ENCODE measurements at places on chromosomes 3 and 15.

DNA sequence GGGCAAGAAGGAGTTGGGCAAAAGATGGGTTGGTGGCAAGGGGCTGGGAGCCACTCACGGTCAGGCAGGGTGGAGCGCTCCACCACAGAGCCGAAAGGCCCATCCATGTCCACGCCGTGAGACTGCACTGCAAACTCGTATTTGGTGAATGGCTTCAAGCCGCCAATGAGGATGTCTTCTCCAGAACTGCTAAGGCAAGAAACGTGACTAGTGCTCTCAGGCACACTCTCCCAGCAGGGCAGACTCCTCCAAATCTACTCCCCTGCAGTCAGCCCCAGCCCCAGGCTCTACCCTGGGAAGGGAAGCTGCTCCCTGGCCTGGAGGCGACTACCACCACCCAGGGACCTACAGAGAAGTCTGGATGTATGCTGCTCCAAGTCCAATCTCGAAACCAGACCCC, 11.4 kb upstream of the IGDCC3 start:
- DNase-seq = no peak

GRCh38 chr3:15726881-15727280, 70.9 kb downstream of the ANKRD28 start:
- DNase-seq = no peak

- no peak for DNase-seq
Observed at GRCh38 chr3:46406788-46407611, at the start of the genes CCR5AS and CCRL2. Gene CCR5AS, minus strand, starts transcription at chr3:46407066. Gene CCRL2, plus strand, starts transcription at chr3:46407259. Its CDS starts 821 bp downstream, at chr3:46408080.

- no peak for DNase-seq
Observed at GRCh38 chr3:141448606-141449220, 38.1 kb upstream of the RASA2 start.

DNA sequence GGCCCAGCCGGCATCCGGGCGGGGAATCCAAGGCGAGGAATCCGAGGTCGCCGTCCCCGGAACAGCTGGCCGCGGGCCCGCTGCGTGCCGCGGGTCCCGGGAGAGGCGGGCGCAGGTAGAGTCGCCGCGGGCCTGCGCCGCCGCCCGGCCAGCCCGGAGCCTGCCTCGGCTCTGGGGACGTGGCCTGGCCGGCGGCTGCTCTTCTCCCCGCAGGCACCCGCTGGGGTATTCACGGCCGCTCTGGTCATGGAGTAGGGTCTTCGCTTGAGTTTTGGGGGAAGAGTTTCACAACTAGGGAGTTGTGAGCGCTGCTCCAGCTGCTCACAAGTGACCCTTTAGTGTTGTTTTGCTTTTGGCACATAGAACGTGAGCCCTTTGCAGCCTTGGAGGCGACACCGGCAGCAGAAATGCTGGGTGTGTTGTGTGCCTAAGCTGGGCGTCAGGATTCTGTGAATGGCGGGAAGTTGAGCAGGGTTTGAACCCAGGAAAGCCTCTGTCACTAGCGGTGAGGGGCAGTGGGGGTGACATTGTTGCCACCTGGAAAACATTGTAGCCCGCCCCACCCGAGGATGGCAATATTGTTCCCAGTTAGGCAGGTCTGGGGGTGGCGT, 4.0 kb downstream of the TRIM71 start:
- no peak for DNase-seq

- DNase-seq = no peak
Observed at GRCh38 chr3:52529376-52530333, 4.0 kb downstream of the NT5DC2 start.

DNA sequence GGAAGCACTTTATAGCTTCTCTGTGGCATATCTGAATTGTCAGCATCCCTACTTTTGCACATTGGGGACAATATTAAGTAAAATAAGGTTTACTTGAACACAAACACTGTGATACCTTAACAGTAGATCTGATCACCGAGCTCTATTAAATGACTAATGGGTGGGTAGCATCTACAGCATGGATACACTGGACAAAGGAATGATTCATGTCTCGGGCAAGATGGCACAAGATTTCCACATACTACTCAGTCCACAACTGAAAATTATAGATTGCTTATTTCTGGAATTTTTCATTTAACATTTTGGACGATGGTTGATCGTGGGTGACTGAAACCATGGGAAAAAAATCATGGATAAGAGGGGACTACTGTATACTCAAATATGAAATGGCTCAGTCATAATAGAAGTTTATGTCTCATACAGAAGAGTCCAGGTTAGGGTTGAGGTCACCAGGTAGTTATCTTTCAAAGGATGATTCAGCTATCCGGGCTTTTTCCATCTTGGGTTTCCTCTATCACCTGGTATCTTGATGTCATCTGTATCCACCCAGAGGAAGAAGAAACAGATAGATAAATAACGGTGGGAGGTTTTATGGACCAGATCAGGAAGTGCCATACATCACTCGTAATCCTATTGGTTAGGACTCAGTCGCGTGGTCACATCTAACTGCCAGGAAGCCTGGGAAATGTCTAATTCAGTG, 320.0 kb upstream of the RARB start:
- no peak for DNase-seq

DNA sequence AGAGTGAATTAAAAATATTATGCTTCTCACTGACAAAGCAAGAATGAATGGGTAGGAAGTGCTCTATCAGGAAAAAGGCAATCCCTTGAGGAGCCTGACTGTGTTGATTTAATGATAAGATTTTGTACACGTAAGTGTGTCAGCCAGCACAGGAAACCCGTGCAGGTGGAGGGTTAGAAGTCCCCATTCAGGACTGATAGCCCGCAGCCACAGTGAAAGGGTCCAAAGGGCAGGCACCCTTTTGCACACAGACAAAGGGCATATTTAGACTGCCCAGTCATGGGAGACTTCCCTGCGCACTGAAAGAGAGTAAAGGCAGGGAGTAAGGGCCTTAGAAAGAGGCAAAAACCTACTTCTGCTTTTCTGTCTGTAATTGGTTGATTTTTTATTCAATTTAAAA, 26.4 kb upstream of the SKIL start:
- no peak for DNase-seq

DNA sequence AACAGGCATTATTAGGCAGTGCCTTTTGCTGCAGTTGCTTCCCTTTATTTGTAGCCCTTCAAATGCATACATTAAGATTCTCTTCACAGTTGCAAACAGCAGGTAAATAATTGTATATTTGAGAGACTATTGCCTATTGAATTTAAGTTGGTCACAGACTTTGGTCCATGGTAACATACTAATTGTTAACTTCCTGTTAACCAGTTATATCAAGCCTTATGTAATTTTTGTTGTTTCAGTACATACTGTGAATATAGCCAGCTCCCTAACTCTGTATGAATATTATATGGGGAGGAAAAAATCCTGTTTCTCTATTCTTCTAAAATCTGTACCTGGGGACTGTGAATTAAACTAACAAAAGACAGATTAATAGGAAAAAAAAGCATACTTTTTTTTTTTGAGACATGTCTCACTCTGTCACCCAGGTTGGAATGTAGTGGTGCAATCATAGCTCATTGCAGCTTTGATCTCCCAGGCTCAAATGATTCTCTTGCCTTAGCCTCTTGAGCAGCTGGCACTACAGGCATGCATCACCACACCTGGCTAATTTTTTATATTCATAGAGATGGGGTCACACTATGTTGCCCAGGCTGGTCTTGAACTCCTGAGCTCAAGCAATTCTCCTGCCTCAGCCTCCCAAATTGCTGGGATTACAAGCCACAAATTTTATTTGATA, 53.2 kb downstream of the CHL1 start:
- DNase-seq = no peak

DNA sequence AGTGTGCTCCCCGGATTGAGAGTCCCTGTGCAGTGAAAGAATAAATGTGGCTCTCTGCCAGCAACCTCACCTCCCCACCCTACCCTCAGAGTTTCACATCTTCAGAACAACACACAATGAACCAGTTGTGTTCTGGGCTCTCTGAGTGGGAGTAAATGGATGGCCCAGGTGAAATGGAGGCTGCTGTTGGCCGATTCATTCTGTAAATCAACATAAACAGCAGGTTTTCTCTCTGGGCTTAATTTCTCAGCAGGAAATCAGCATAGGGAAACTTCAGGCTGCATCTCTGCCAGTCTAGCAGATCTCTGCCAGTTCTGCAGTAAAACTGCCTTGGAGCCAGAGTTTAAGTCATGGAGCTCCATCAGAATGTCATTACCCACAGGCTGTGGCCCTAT, 54.6 kb upstream of the FURIN start:
- DNase-seq = no peak

DNA sequence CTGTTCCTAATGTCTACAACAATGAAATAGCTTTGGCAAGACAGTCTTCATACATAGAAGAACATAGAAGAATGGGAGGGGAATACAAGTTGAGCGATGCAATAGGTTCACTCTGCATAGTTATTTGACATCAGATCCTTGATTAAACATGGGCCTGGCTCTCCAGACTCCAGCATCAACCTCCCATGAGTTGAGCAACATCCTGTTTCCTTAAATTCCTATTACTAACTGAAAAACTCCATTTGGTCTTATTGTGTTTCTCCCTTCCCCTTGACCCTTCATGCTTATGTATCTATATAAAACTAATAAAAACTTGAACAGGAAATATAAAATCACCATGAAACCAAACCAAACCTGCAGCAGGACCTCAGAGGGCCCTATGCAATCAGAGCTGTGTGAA, 304.5 kb upstream of the SATB1 start:
- no peak for DNase-seq

DNA sequence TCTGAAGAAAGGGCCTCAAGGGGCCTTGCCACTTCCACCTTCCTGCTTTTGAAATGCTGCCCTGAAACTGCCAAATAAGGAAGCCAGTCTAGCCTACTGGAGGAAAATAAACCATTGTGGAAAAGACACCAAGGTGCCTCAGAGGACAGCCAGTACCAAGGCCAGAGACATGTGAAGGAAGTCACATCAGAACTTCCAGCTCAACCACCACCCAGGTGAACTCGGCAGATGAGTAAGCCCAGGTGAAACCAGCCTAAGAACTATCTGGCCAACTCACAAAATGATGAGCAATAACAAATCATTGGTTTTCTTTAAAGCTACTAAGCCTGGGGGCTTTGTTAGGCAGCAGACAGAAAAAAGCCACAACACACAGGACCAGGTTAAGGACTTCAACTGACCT, 103.0 kb downstream of the MAGI1 start:
- no peak for DNase-seq

DNA sequence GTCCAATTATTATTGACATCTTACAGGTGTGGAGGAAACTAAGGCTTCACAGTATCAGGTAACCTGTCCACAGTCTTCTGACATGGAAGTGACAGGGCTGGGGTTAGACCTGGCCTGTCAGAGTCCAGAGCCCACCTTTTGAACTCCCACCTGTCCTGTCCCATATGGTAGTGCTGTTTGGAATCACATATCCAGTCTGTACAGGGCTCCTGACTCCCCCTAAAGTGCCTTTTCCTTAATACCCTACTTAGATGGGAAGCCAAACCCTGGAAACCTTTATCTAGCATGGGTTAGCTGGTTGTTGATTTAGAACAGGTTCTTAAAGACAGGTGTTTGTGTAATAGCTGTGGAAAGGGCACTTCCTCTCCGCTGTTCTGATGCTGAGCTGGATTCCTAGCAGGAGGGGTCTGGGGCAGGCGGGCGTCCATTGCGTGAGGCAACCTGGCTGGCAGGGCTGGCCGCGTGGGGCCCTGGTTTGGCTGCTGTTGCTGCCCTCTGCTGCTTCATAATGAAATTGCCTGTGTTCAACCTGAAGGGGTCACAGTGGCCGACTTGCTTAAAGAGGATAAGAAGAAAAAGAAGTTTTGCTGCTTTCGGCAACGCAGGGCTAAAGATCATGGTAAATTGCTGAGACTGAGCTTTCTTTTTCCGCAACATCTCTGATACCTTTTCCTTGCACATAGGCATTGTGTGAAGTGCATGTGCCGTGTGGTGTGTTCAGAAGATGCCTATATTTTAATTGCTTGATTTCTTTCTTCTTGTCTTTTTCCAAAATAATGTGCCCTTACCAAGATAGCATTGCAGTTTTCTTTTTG, 136.2 kb downstream of the CHDH start:
- no peak for DNase-seq

DNA sequence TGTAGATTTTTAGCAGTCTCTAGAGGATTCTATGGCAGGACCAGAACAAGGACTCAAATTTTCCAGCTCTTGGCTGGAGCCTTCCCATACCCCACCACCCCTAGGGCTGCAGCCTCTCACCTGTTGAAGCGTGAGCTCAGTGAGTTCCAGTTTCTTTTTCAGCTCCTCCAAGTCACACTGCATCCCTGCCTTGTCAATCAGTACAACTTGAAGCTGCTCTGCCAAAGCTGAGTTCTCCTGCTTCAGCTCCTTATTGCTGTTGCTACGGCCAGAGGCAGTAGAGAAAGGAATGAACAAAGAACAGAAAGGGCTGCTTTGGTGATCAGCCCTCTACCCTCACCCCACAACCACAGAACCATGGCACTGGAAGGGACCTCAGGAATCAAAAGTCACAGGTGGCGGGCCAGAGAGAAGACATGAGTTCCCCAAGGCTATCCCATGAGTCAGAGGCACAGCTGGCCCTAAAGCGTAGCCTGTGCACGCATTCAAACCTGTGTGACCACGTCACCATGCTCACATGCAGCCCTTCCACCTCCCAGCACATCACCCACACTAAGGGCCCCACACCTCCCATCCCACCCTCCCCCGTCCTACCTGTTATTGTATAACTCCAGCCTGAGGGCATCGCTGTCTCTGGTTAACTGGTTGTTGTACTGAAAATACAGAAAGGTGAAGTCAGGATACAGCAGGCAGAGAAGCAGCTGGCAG, 83.3 kb upstream of the C2CD4B start:
- DNase-seq = no peak

- DNase-seq = no peak
Observed at GRCh38 chr3:127865941-127866340, 43.6 kb upstream of the MGLL start.

GRCh38 chr15:45182996-45183395, 4.8 kb downstream of the SHF start:
- DNase-seq = no peak

DNA sequence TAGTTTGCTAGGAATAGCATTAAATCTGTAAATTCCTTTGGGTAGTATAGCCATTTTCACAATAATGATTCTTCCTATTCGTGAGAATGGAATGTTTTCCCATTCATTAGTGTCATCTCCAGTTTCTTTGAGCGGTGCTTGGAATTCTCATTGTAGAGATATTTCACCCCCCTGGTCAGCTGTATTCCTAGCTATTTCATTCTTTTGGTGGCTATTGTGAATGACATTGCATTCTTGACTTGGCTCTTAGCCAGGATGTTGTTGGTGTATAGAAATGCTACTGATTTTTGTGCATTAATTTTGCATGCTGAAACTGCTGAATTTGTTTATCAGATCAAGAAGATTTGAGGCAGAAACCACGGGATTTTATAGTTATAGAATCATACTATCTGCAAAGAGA, 690.5 kb upstream of the ALCAM start:
- no peak for DNase-seq

GRCh38 chr3:149599236-149599635, 58.6 kb downstream of the WWTR1 start:
- no peak for DNase-seq

Measured in amygdala (tissue), 56 donors.